Stimulated activated CD8-positive, alpha-beta memory T cell treated with anti-CD3 and anti-CD28 coated beads, Interleukin-2, amount 100 ng/mL, for 48 hours (primary cell): ENCODE measurements at places on chromosomes 6 and 20.

- DNase-seq, result no peak
These were observed 80.5 kb downstream of the FILIP1 start for GRCh38 chr6:75412969-75413662.

DNA sequence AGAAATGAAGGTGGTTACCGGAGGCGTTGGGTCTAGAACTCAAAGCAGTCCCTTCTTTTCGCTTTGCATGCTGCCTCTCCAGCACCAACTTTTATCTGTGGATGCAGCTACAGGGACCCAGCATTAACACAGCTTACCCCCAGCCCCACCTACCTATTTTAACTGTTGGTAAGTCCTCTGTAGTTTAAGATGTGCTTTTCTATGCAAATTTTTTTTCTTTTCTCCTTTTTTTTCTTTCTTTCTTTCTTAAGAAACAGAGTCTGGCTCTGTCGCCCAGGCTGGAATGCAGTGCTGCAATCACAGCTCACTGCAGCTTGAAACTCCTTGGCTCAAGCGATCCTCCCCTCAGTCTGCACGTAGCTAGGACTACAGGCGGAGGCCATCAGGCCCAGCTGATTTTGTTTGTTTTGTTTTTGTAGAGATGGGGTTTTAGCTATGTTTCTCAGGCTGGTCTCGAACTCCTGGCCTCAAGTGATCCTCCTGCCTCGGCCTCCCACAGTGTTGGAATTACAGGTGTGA is 6.5 kb upstream of the USP45 start:
- DNase-seq, result no peak

- DNase-seq, result no peak
These were observed 630.1 kb downstream of the TFAP2A start for GRCh38 chr6:9784786-9785185.

- DNase-seq, result no peak
These were observed 154.6 kb upstream of the AHI1 start for GRCh38 chr6:135651964-135652755.

GRCh38 chr20:58306421-58307261 is 2.9 kb upstream of the RAB22A start:
- peak; percentile 33 for DNase-seq

DNA sequence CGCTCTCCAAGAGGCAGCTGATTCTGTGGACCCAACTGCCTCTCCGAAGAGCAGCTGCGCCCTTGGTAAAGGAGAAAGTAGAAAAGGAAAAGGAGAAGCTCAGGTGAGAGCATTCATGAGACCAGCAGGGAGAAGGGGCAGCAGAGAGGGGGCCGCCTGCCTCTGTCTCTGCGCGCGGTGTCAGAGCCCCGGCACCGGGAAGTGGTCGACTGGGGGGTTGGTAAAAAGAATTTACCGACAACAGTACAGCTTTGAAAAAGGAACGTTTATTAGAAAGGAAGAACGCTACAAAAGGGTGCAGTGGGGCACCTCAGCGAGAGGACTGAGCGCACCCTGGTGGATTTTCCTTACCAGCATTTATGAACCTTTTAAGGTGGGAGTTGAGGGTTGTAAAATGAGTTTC is 61.9 kb downstream of the GPR6 start:
- no peak for DNase-seq

GRCh38 chr6:119453242-119454200 is 104.0 kb upstream of the MAN1A1 start:
- no peak for DNase-seq

DNA sequence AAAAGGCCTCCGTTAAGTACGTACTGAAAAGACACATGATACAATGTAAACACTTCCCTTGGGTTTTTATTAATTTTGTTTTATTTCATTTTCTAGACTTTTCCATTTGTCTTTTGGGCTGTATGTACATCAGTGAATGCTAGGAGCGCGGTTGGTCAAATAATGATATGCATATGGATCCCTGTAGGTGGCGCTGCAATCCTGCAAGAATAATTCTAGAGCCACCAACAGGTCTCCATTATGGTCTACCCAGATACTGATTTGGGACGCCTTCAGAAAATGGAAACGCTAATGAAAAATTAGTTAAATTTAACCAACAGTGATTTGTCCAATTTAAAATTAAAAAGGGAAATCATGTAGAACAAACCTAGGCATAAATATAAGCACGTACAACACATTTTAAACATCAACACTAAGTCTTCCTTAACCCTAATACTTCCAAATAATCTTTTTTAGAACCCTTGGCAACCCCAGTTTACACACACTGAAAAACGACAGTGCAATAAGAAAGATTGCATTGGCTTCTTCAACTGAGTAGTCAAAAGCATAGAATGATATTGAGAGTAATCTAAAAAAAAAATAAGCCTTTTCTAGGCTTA is 433.5 kb downstream of the RFPL4B start:
- peak; percentile 0 for DNase-seq

- no peak for DNase-seq
These were observed 118.7 kb downstream of the RPS12 start for GRCh38 chr6:132933090-132933489.

DNA sequence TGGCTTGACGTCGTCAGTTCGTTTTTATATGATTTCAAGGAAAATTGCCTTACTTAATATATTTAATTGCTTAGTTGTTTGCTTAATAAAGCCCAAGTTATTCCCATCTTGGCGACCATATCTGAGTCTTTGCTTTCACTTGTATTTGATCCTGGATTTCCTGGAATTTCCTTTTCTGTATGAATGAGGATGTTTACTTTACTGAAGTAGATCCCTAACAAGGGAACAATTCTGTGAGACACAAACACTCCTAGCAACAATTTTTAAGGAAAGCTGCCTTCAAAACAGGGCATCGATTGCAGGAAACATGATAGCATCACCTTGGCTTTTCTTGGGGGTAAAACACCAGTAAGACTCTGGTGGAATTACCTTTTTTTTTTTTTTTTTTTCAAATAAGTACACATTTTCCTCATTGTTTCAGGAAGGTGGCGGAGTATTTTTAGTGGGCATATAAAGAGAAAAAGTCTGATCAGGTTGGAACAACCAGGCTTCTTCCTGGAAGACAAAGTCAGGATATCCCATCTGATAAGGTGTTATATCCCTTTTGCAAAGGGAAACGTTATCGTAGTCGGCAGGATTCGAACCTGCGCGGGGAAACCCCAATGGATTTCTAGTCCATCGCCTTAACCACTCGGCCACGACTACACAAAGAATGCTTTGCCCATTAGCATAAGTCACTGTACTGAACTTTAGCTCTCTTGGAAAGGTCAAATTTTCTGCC is 68.5 kb upstream of the ZNF184 start:
- DNase-seq, result no peak

DNA sequence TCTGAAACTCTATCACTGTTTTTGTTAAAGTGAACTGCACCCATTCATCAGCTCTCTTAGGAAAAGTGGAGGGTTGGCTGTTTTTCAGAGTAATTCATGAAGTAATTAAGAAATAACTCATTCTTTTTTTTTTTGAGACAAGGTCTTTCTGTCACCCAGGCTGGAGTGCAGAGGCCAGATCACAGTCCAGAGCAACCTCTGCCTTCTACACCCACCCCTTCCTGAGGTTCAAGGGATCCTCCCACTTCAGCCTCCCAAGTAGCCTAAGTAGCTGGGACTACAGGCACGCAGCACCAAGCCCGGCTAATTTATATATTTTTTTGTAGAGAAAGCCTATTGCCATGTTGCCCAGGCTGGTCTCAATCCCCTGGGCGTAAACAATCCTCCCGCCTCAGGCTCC is 2.6 kb downstream of the ZNFX1 start:
- DNase-seq, result no peak
